Jurkat, Clone E6-1 (cell line): ENCODE measurements at places on chromosomes 6 and 20.

- no peak for DNase-seq
These were observed 4.5 kb upstream of the SIRPA start for GRCh38 chr20:1890469-1891262.

GRCh38 chr20:25148181-25148981 lies 47.1 kb upstream of the ENTPD6 start:
- no peak for DNase-seq

DNA sequence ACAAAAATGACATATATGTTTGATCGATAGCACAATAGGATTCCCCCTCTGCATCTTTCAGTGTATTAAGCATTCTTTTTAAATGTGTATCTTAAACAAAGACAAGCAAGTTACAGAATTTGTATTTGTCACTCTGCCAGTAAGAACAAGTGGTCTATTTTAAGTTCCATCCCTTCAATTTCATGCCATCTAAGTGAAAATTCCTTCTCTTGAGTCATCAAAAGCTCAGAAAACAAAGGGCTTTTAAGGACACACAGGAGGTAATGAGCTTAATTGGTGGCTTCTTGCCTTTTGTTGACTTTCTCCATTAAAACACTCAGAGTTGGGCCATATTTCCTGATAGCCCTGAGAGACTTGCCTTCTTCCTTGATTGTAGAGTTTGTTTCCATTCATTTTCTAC lies 547.8 kb downstream of the TENT5A start:
- DNase-seq = no peak

GRCh38 chr20:44010162-44010704 lies 95.6 kb downstream of the TOX2 start:
- DNase-seq = no peak

DNA sequence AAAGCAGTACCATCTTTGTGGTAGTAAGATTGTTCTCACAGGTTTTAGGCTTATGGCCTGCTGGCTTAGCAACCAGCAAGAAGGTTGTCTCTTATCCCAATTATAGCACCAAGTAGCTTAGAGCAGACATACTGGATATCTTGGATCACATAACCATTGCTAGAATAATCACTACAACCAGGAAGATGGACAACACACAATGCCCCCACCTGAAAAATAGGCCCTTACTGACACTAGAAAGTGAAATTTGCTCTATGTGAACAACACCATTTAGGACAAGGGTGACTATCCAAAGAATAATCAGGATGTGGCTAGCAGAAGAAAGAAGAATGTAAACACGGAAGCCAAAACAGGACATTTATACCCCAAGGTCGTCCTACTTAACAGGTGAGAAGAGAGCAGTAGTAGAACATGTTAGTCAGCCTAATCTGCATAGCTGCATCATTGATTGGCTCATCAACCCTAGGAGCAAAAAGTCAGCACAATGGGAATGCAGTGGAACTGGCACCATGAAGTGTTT lies 172.7 kb upstream of the MARCKS start:
- DNase-seq = no peak

GRCh38 chr20:55153001-55153645 lies 677.7 kb downstream of the DOK5 start:
- no peak for DNase-seq

GRCh38 chr6:44740566-44741120 lies 353.1 kb downstream of the CDC5L start:
- no peak for DNase-seq

DNA sequence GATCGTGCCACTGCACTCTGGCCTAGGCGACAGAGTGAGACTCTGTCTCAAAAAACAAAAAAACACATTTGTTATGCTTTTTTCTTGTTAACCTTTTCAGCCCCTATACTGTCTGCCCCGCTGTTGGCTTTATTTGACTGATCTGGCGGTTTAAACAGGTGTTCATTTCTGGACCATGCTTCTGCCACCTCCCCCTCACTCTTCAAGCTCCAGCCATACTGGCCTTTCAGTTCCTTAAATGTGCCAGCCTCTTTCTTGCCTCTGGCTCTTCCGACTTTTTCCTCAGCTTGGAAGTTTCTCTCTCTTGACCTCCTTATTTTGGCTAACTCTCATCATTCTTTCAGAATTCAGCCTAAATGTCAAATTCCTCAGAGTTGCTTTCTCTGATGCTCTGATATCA lies 35.2 kb upstream of the TXLNB start:
- DNase-seq = no peak

- DNase-seq = no peak
These were observed 187.8 kb downstream of the SASH1 start for GRCh38 chr6:148530394-148530953.

GRCh38 chr6:128276311-128276710 lies 244.1 kb downstream of the PTPRK start:
- DNase-seq = no peak

DNA sequence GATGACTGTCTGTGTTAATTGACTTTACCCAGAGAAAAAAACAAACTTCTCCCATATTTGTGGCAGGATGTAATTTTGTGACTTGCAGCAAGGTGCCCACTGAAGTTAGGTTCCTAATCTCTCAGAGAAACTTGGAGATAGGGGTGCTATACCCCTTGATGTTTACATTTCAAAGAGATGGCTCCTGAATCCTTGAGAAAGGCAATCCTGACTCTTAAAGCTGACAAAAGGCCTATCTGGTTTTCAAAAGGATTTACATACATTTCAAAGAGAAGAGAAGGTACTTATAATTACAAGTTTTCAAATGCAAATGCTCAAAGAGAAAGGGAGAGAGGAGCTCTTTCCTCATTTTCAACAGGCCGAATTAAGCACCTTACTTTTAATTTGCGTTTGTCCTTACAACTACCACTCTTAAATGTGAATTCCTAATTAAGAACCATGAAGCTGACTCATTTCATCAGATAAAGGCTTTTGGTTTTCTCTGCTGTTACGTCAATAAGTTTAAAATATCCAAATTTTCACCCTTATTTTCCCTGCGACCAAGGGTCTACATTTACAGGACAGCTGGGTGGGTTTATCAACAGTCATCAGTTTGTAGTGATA lies 711.8 kb upstream of the MAP3K7 start:
- DNase-seq = no peak

- DNase-seq = no peak
These were observed 9.1 kb downstream of the CST5 start for GRCh38 chr20:23870461-23870860.

DNA sequence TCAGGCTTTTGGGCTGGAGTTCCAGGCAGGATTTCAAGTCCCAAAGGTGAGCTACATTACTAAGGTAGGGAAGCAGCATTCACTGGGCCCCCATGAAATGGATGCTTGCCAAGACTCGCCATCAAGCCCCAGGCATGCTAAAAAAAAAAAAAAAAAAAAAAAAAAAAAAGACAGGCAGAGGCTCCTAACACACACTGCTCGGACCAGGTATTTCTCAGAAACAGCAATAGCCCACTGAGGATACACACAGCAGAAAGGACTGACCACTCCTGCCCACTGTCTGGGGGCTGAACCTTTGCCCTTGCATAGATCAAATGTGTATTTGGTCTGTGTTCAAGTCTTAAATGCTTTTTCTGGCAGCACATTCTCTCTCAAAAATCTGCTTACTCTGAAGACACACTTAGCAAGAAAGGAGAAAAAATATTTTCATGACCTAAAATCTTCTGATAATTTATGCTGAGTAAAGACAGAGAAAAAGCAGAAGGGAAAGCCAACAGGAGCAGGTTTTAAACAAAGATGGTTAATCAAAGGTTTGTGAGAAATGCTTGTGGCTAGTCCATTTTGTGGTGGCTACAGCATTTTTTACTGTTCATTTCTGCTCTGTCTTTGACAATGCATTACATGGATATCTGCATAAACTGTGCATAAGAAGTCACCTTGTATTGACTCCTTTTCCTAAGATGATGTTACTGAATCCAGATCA lies 37.9 kb upstream of the BEND6 start:
- DNase-seq = no peak

GRCh38 chr20:58485393-58485792 lies 29.8 kb downstream of the APCDD1L start:
- no peak for DNase-seq

GRCh38 chr20:16553101-16553500 lies 20.1 kb downstream of the KIF16B start:
- DNase-seq = no peak

- DNase-seq = no peak
These were observed 42.7 kb upstream of the CEP162 start for GRCh38 chr6:84269947-84270733.

DNA sequence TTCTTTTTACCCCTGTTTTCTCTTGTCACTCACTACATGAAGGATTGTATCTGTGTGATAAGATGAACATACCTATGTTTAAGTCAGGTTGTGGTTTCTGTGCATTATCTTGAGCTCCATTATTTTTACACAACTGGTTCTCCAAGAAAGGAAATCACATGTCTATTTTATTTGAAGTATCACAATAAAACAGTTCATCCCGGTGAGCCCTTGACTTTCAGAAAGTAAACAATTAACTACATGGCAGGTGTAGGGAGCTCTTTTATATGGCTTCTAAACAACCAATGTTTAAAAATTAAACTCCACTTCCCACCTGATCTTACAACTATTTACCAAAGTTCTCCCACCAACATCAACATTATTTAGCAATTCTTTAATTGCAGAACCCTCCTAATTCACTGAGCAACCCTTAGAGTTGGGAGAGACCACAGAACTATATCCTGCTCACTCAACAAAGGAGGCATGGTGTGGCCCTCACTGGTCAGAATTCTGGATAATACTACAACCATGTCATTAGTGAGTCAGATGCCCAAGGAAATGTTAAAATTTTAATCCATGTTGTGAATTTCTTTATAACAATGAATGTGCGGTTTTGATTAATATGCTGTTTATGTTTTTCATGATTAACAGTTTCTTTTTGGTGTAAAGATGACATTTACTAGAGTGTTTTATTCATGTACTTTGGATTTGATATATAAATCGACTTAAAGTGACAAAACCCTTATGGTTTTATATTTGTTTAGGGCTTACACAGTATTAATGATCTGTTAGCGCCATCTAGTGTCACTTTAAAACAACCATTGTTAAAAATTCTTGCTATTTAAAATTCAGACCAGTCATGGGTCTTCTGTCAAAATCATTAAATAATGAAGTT lies 50.0 kb upstream of the SCGN start:
- peak; percentile 67 for DNase-seq

GRCh38 chr20:41135187-41135887 lies 2.0 kb upstream of the PLCG1 start:
- peak; percentile 66 for DNase-seq

- no peak for DNase-seq
These were observed 13.4 kb upstream of the MAPK13 start for GRCh38 chr6:36116943-36117342.

DNA sequence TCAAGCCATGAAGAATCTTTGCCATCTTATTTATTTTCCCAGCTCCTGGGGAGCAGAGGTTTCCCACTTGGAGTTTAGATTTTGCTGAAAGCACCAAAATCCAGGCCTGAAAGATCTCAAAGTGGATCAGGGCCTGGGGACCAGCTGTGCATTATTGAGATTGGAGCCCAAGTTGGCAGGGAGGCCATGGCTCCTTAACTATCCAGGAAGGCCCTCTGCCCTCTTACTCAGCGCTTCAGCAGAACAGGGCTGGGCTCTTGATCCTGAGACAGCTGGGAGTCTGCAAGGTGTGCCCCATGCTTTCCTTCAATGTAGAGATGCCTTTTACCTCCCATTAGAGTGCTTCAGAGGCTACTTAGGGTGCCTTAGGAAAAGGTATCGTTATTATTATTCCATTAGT lies 24.6 kb downstream of the FOXO3 start:
- DNase-seq = no peak

- DNase-seq = no peak
These were observed 14.7 kb downstream of the SNRPB start for GRCh38 chr20:2455771-2456497.

DNA sequence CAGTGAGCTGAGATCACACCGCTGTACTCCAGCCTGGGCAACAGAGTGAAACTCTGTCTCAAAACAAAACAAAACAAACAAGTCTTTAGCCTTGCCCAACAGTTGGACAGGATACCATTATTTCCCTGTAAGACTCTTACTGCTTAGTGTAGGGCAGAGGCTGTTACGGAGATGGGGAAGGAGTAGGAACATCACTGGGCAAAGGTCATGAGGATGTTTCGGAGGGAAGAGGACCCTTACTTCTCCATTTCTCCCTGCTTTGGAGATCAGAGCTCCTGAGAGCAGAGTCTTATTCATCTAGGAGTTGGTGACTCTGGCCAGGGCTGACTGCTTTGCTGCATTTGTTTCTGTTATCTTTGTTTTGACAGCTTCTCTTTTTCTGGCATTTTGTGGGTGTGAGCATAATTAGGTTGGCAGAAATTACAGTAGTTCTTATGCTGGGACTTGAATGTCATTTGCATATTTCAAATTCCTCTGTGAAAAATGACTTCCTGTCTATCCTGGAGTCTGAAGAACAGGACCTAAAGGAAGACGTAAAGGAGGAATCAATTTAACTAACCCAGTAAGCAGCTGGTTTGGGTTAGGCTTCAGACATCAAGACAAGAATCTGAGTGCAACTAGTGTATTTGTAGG lies 89.0 kb downstream of the CDS2 start:
- DNase-seq = no peak

- DNase-seq = no peak
These were observed at the start of gene GNAS for GRCh38 chr20:58852543-58853271. Gene GNAS (plus strand): TSS chr20:58852716.

DNA sequence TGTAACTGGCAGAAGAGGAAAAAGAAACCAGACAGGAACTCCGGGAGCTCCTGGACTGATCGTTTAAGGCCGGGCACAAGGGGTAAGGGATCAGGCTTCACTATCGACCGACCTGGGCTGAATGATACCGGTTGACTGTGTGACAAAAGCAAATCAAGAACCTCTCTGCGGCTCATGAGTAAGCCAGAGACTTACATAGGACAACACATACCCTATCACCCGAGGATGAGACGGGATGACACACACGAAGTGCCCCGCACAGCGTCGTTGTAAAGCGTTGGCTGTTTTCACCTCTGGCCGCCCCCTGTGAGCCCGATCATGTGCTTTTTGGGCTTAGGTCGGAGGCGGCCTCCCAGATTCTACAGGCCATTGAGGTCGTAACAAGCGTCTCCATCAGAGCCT lies 695 bp upstream of the TGIF2 start:
- no peak for DNase-seq

- DNase-seq = no peak
These were observed 159.4 kb downstream of the QRSL1 start for GRCh38 chr6:106788761-106789160.

- DNase-seq = no peak
These were observed 709.8 kb downstream of the EPM2A start for GRCh38 chr6:145025488-145025887.
